ENCODE measurements at places on chromosomes 13 and 19. TPM values are rescaled to one million over a fixed set of nuclear protein-coding genes. Genes with fewer than 3 reads are reported as not detected.
A peak's percentile ranks its signal among the peaks of the same experiment; 100 is the strongest.

Gene ITGBL1
- not detected for total RNA-seq

Gene KLK11
- not detected for total RNA-seq

Gene THAP8
- 10.1 TPM for total RNA-seq

Gene FAM216B
- total RNA-seq, result not detected

Gene KLHL26
- 12.0 TPM for total RNA-seq

Gene ATP4A
- total RNA-seq, result 0.32 TPM

Gene LILRA1
- not detected for total RNA-seq

DNA sequence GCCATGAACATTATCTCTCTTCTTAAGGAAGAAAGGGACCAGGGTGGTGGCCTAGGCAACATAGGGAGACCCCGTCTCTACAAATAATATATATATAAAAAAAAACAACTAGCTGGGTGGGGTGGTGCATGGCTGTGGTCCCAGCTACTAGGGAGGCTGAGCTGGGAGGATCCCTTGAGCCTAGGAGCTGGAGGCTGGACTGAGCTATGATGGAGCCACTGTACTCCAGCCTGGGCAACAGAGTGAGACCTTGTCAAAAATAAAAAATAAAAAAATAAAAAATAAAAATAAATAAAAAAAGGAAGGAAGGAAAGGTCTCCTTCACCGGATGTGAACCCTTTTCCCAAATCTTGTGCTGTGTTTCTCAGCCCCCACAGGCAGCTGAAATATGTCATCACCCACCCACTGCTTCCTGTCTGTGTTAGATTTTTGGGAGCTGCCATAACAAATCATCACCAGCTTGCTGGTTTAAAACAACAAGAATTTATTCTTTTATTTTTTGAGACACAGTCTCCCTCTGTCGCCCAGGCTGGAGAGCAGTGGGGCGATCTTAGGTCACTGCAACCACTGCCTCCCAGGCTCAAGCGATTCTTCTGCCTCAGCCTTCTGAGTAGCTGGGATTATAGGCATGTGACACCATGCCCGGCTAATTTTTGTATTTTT is 9.5 kb upstream of the TSPAN16 start:
- no peak for DNase-seq

GRCh38 chr13:51793570-51794271 is 10.2 kb downstream of the DHRS12 start:
- DNase-seq, result no peak

DNA sequence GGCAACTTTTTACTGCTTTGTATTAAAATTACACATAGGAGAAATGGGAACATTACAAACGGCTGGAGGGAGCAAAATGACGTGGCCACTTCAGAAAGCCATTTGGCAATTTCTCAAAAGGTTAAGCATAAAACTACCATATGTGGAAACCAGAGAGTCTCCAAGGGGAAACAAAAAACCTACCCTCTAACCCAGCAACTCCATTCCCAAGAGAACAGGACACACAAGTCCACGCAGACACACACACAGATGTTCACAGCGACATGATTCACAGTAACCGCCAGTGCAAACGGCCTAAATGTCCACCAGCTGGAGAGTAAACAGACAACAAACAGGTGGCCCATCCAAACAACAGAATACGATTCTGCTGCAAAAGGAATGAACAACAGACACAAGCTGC is 37.2 kb downstream of the STK24 start:
- DNase-seq, result peak; percentile 55

DNA sequence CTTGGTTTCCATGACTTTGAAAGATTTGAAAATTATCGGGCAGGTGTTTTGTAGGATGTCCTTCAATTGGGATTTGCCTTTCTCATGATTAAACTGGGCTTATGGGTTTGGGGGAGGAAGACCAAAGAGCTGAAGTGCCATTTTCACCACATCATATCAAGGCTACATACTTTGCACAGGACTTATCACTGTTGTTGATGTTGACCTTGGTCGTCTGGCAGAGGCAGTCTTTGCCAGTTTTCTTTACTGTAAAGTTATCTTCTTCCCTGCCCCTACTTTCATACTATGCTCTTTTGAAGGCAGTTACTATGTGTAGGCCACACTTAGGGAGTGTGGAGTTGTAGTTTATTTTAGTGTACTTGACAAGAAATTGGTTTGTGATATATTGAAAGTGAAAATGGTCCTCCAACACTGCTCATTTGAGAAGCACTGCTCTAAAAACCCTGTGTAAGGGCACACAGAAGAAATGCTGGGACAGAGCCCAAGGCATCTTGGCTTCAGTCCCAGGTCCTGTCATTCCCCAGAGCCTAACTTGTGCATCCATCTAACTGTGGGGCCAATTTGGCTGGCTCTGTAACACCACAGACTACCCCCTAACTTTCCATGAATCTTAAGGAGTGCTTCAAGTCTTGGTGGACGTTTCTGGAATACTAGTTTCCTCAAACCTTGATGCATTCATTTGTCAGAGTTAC is 384.9 kb downstream of the KCNRG start:
- no peak for DNase-seq

DNA sequence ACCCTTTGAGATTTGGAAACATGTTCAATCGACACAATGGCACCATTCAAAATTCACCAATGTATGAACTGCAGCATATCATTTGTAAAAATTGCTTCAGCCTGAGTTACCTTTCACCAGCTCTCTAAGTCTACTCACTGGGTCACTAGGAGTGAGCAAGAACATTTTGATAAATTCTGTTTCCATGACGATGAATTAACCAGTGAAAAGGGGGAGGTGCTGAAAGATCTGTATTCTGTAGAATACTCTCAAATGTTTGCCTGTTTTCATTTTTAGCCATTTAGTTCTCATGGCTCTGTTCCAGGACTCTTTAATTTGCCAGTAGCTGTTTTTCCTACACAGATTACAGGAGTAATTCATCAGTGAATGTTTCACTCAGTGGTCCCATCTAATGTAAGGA is 883.4 kb downstream of the DIAPH3 start:
- no peak for DNase-seq

- no peak for DNase-seq
Measured at GRCh38 chr13:108911807-108912206, 282.4 kb downstream of the MYO16 start.

DNA sequence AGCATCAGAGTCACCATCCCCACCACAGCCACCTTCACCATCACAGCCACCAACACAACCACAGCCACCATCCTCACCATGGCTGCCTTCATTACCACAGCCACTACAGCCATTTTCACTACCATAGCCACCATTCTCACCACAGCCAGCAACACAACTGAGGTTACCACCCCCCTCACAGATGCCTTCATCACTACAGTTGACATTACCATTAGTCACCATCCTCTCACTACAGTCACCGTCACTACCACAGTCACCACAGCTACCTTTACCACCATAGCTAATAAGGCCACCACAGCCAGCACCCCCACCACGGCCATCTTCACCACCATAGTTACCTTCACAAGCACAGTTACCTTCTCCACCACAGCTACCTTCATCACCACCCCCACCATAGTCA is 269.6 kb downstream of the DNAJC15 start:
- no peak for DNase-seq

DNA sequence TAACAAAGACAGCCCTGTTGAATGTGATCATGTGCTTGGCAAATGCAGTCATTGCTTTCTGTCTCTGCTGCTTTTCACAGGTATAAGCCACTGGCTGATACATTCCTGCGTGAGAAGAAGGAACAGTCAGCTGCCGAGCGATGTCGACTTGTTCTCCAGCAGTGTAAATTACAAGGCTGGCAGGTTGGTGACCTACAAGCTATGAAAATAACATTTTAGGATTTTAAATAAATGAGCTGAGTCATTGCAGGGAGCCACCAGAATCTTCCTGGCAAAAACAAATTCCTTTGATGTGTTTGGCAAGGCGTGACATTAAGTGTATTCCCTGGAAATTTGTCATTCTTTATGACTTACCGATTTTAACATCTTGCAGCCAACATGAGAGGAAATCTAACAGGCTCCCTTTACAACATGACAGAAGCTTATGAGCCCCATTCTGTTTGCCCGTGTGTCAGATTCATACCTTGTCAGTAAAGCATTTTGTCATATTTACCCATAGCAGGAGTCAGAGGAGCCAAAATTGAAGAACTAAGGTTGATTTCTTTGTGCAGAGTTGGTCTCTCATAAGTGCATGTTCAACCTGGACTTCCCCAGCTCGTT is 471.4 kb downstream of the MYO16 start:
- DNase-seq, result no peak

GRCh38 chr13:51111174-51111573 is at the start of gene C13orf42:
Gene C13orf42 (minus strand): TSS chr13:51111274. CDS start chr13:51111209, 65 bp downstream.
- DNase-seq, result no peak

DNA sequence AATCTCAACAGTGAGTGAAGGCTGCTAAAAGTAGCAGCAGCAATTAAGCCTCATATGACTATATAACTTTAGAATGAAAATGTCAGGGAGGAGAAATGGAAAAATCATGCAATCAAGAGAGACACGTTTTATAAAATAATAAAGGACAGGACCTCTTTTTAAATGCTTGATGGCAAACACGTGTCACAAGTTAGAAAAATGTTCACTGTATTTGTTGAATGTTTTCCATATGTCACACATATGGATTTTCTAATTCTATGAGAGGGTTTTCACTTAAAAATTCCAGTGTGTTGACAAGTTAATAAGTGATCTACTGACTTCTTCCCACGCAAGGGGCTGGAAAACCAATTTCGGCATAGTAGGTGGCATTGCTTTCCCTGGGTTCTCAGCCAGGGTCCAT is 27.7 kb upstream of the KCTD12 start:
- DNase-seq, result no peak

DNA sequence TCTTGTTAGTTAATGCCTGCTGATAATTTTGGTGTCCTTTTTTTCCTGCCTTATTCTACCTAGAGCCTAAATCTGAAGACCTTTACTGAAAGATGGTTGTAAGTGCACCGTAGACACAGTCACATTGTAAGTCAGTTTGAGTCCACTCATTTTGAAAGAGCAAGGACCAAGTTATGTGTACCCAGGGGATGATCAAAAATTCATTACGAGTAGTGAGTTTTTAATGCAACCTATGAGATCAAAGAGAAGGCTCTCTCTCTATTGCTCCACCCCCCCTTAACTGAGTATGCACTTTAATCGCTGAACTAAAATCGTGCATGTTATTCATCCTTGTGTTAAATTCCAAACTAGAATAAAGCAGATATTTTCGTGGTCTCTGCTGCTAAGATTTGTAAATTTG is 1.8 kb downstream of the RAP2A start:
- no peak for DNase-seq

GRCh38 chr13:92452840-92453239 is 773.8 kb upstream of the GPC6 start:
- no peak for DNase-seq

DNA sequence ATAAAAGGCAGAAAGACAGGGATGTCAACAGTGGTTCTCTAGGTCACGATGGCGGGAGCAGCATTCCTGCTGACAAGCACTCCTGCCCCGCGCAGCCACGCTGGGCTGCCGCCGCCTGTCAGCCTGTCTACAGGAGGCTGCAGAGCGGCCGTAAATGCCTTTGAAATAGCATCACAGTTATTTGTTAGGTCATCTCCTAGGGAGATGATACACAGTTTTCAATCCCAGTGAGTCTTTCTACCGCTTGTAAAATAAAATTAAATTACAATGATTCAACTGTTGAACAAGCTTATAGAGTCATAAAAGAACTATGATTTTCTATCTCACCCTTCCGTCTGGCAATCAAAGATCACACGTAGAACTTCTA is 7.3 kb upstream of the SLC7A9 start:
- no peak for DNase-seq

- no peak for DNase-seq
Measured at GRCh38 chr19:36121486-36122124, 6.3 kb downstream of the TBCB start.

DNA sequence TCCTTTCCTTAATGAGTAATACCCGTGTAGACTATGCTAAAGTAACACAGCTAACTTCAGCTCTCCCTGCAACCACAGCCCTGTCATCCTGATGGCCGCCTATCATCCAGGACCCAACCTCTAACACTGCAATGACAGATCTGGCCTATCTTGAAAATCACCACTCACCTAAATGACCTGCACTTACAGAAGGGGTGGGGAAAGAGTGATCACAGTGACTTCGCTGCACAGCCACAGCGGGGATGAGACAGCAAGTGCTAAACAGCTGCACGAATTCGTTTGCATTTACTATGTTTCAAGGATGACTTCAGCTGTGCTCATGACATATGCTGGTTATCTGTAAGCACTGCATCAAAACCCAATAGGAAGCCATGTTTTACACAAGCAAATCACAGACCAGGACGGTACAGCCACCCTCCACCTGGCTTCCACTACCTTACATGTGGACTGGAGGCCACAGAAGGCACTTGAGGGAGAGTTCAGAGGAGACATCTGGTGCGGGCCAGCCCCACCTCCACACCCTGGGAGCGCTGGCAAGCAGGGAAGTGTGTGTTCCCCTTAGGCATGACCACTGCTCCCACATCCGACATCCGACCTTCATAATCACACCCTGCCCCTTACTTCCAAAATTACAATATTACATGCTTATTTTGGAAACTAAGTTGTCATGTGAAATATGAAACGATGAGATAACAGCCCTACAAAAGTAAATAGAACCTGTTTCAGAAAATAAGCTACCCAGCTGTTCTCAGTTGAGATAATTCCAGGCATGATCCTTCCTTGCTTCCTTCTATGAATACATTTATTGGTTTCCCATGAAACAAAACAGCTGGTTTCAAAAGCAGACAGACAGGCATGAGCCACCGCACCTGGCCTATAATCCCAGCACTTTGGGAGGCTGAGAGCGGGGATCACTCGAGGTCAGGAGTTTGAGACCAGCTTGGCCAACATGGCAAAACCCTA is 95.7 kb downstream of the STK24 start:
- DNase-seq, result peak; percentile 44

GRCh38 chr19:3224346-3225168 is at the start of gene CELF5:
Gene CELF5 (plus strand): TSS chr19:3224661. CDS start chr19:3224740, 79 bp downstream.
- peak; percentile 80 for DNase-seq

GRCh38 chr13:101465877-101466276 is 13.4 kb downstream of the ITGBL1 start:
- no peak for DNase-seq

GRCh38 chr13:32264407-32264806 is 50.8 kb downstream of the ZAR1L start:
- DNase-seq, result no peak

DNA sequence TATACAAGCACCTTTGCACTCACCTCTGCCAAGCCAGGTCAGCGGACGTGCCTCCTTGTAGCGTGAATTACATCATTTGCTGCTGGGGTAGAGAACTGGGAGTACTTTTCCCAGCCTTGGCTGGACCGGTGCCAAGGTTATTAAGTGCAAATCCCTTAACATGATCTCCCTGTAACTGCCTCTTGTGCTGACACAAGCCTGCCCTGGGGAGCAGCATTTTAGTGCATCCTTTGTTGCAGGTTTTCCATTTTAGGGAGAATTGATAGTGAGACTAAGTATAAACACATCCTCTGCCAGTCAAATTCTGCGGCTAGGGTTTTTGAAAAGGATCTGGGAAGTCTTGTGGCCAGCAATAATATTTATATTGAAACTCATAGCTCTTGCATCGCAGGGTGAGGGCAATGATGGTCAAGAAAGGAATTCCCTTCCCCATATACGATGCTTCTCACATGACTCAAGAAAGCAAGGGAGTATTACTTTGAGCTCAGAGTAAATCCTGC is 32.7 kb upstream of the DCLK1 start:
- DNase-seq, result peak; percentile 59

GRCh38 chr13:52845334-52845761 is 3.1 kb downstream of the PCDH8 start:
- DNase-seq, result peak; percentile 74
